ENCODE measurements at places on chromosomes 6 and 20. TPM values are rescaled to one million over a fixed set of nuclear protein-coding genes. Genes with fewer than 3 reads are reported as not detected.

SCRT2 gene
- not detected for polyA plus RNA-seq

WFDC5 gene
- polyA plus RNA-seq, result not detected

FLOT1 gene
- 162 TPM for polyA plus RNA-seq

CST1 gene
- polyA plus RNA-seq, result not detected

FAM217A gene
- polyA plus RNA-seq, result not detected

PI16 gene
- polyA plus RNA-seq, result 0.20 TPM

CCDC170 gene
- polyA plus RNA-seq, result 0.12 TPM

TFAP2D gene
- not detected for polyA plus RNA-seq

DYNLT2 gene
- 0.44 TPM for polyA plus RNA-seq

ACAT2 gene
- 30.5 TPM for polyA plus RNA-seq

SLC25A27 gene
- 0.63 TPM for polyA plus RNA-seq

BTN1A1 gene
- polyA plus RNA-seq, result not detected

AVP gene
- not detected for polyA plus RNA-seq

C20orf141 gene
- 0.91 TPM for polyA plus RNA-seq

MCHR2 gene
- polyA plus RNA-seq, result not detected

ELOVL5 gene
- polyA plus RNA-seq, result 29.7 TPM

RREB1 gene
- polyA plus RNA-seq, result 4.7 TPM

ZNF322 gene
- polyA plus RNA-seq, result 5.3 TPM

TRIM15 gene
- not detected for polyA plus RNA-seq

FOXA2 gene
- polyA plus RNA-seq, result not detected

SLA2 gene
- polyA plus RNA-seq, result not detected

ZNF292 gene
- 5.4 TPM for polyA plus RNA-seq

CD93 gene
- polyA plus RNA-seq, result 0.02 TPM

TINAG gene
- polyA plus RNA-seq, result not detected

SLC35D3 gene
- not detected for polyA plus RNA-seq

NOTCH4 gene
- polyA plus RNA-seq, result 0.76 TPM

SNAI1 gene
- polyA plus RNA-seq, result 14.9 TPM

TNFAIP3 gene
- 12.6 TPM for polyA plus RNA-seq

EBF4 gene
- 1.0 TPM for polyA plus RNA-seq

GABRR1 gene
- polyA plus RNA-seq, result not detected

DNMT3B gene
- 1.9 TPM for polyA plus RNA-seq

DEFB124 gene
- not detected for polyA plus RNA-seq

SULF2 gene
- polyA plus RNA-seq, result 0.77 TPM

CEP43 gene
- polyA plus RNA-seq, result 10.7 TPM

SCP2D1 gene
- not detected for polyA plus RNA-seq

SIGLEC1 gene
- polyA plus RNA-seq, result not detected

SLC22A16 gene
- polyA plus RNA-seq, result not detected

ZNF341 gene
- 3.4 TPM for polyA plus RNA-seq

HLA-DRB1 gene
- not detected for polyA plus RNA-seq

HLA-DPB1 gene
- polyA plus RNA-seq, result 10.7 TPM

FAM83C gene
- 0.02 TPM for polyA plus RNA-seq

HRH3 gene
- polyA plus RNA-seq, result not detected

KHDC1 gene
- 5.5 TPM for polyA plus RNA-seq

DEFB115 gene
- polyA plus RNA-seq, result not detected

EGFL8 gene
- 5.7 TPM for polyA plus RNA-seq

PHACTR3 gene
- not detected for polyA plus RNA-seq

EEF1E1 gene
- polyA plus RNA-seq, result 68.6 TPM

MTFR2 gene
- 6.0 TPM for polyA plus RNA-seq

WFDC9 gene
- not detected for polyA plus RNA-seq

CTCFL gene
- polyA plus RNA-seq, result not detected

ZNF391 gene
- polyA plus RNA-seq, result 0.20 TPM

DDX43 gene
- 0.07 TPM for polyA plus RNA-seq

SIRPA gene
- polyA plus RNA-seq, result 37.2 TPM

PDE10A gene
- polyA plus RNA-seq, result 3.9 TPM

SPO11 gene
- polyA plus RNA-seq, result not detected

TMEM170B gene
- 0.10 TPM for polyA plus RNA-seq
